ENCODE measurements at places on chromosomes 6 and 20.

DNA sequence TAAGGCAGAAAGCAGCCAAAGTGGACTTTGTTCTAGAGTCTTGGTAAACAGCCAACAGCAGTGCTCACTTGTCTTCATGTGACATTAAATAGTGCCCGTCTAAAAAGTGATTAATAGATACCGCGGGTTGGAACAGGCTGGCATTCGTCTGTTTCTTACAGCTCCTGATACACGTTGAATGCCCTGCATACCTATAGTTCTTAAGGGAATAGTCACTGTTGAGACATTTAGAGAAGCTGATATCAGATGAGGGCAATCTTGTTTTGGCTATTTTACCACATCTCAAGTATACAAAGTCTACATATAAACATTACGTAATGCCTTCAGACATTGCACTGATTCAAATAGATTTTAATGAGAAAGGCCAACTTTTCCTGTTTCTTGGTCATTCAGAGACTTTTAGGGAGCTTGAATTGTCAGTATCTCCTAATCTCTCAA lies 374.9 kb upstream of the FLRT3 start:
- DNase-seq = no peak

- DNase-seq = no peak
These were observed 615.4 kb downstream of the MAFB start for GRCh38 chr20:40073535-40074111.

GRCh38 chr20:64226686-64227580 lies 28.6 kb upstream of the PCMTD2 start:
- no peak for DNase-seq

DNA sequence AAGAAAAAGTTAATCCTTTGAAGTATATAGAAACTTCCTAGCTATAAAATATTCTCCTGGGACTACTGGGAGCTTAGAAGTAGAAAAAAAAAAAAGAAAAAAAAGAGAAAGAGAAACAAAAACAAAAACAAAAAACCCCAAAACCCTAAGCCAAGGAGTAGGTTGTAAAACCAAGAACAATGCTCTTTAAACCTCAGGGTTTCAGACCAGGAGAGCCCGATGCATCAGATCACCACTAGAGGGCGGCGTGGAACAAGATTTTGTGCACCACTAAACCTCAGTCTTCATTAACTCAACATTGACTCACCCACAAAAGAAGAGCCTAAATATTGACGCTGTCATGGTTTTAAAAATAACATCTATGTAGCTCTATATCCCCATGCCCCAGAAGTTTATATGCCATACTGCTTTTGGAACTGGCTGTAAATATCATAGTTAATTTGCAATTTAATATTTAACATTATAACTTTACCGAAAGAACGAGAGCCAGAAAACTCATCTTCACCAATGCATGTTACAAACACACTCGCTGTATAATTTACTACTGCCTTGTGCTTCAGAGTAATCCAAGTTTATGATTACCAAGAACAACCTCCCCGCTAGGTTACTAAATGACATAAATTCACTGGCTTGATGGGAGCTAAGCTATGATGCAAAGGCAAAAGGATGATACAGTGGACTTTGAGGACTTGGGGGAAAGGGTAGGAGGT lies 19.2 kb downstream of the MCUR1 start:
- DNase-seq = peak; percentile 9

- no peak for DNase-seq
These were observed 72.4 kb upstream of the NXT1 start for GRCh38 chr20:23278172-23278571.

GRCh38 chr6:77466055-77466450 lies 2.8 kb upstream of the HTR1B start:
- DNase-seq = no peak

DNA sequence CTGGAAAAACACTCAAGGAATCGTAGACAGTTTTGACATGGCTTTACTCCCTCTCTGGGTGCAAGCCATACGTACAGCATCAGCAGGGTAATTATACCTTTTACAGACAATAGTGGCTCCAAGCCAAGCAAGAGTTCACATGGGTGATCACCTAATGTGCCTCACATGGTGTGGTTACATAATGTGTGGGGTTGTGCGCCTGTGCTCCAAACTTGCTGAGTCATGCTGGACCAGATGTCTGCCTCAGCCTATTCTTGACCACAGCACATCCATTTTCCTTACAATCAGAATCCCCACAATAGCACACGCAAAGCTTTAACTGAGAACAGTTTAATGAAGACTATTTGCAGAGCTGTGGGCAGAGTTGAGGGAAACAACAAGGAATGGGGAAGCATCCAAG lies 74.5 kb downstream of the ALDH8A1 start:
- no peak for DNase-seq

- no peak for DNase-seq
These were observed 25.3 kb downstream of the AAR2 start for GRCh38 chr20:36261389-36262105.

DNA sequence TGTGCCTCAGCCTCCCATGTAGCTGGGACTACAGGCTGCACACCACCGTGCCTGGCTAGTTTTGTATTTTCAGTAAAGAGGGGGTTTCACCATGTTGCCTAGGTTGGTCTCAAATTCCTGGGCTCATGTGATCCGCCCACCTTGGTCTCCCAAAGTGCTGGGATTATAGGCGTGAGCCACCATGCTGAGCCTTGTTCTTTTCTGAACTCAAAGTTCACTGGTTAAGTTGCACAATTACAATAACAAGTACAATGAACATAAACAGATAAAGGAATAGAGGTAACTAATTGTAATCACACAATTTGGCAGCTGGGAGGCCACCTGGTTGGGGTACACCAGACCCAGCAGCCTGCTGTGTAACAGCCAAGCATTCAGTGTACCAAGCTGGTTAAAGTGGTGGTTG lies 6.7 kb downstream of the NUDT3 start:
- no peak for DNase-seq

DNA sequence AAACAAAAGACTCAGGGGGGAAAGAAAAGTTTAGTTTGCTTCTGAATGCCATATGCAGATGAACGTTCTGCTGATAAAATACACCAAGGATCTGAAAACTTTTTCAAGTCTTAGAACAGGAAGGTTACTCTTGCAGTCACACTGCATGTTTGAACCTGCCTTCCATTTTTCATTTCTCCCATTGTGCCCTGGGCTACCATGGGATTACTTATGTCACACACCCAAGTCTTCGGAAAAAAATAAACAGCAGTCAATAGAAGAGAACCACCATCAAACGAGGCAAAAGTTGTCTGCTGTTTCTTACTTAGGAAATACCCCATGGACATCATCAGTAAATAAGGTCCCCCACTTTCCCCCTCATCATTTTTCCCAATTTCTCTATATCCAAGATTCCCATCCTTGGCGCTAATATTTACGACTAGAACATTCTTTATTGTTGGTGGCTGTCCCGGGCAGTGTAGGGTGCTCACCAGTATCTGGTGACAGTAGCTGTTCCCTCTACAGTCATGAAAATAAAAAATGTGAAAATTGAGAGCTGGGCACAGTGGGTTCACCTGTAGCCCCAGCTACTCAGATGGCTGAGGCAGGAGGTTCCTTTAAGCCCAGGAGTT lies 202.5 kb downstream of the BCAS1 start:
- DNase-seq = no peak

DNA sequence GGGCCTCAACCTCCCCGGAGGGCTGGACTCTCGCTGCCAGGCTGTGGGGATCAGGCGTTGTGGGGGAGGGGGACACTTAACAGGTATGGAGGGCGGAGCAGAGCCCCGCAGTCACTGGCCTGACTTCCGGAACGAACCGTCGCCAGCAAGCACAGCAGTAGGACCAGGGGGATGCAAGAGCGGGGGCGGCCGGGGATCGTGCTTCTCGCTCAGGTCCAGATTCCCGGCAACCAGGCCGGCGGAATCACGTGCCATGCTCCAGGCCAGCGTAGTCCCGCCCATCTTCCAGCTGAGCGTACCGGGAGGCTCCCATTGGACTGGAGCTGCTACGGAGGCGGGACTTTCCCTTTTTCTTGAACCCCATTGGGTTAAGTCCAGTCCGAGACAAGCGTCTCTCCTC lies 10.0 kb upstream of the POU5F1 start:
- DNase-seq = no peak

DNA sequence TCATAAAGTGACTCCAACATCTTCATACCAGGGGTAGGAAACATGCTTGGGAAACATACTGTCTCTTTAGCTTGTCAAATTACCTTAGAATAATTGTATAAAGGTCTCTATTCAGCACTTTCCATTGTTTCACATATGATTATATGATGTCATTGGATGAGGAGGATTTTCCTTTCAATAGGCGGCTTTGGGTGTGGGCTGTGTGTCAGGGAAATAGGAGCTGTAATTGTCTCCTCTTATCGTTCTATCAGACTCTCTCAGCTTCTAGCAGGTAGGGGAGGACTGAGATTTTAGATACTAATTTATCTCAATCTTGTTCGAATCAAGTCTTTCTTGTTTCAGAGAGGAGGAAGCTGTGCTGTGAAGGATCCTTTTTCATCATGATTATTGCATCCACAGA lies 179.4 kb upstream of the OLIG3 start:
- DNase-seq = no peak

DNA sequence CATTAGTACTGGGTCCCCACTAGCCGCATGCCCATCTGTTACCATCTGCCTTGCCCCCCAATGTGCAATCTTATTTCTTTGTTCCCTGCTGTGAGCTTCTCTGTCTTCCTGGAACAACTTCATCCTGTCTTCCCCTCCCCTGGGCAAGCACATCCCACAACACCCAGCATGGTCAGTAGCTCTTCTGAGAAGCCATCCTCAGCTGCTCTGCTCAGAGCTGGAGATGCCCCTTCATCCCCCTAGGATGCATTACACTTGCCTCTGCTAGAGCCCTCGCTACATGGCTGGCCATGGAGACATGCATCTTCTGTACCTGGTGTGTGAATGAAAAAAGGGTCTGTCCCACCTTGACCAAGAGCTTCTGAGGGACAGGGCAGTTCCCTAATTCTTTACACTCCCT lies 141.2 kb downstream of the CDC5L start:
- no peak for DNase-seq

GRCh38 chr20:35111141-35111888 lies 18.7 kb upstream of the TRPC4AP start:
- DNase-seq = no peak

- DNase-seq = no peak
These were observed 38.6 kb upstream of the KCNG1 start for GRCh38 chr20:51061418-51062045.

GRCh38 chr6:136737871-136738691 lies 54.2 kb downstream of the MAP3K5 start:
- DNase-seq = no peak

DNA sequence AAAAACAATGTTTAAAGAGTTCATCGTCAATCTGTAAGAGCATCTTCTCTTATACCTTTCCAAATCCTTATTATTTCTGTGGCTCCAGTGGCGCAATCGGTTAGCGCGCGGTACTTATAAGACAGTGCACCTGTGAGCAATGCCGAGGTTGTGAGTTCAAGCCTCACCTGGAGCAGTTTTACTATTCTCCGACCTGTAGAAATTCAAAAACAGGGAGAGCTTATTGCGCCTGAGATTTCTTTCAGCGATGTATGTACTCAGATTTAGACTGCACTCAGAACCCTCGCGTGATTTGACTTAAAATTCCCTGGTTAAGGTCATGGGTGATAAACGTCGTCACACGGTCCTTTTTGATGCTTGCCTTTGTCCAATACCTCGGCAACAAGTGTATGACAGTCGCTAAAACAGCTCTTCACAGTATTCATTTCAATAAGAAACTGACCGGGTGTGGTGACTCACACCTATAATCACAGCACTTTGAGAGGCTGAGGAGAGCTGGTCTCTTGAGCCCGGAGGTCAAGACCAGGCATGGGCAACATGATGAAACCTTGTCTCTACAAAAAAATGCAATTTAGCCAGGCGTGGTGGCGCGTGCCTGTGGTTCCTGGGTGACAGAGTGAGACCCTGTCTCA lies 11.9 kb downstream of the GPX5 start:
- DNase-seq = no peak

- no peak for DNase-seq
These were observed 7.2 kb downstream of the PXDC1 start for GRCh38 chr6:3744211-3744900.

- DNase-seq = no peak
These were observed 160.5 kb downstream of the BACH2 start for GRCh38 chr6:90136176-90136575.

DNA sequence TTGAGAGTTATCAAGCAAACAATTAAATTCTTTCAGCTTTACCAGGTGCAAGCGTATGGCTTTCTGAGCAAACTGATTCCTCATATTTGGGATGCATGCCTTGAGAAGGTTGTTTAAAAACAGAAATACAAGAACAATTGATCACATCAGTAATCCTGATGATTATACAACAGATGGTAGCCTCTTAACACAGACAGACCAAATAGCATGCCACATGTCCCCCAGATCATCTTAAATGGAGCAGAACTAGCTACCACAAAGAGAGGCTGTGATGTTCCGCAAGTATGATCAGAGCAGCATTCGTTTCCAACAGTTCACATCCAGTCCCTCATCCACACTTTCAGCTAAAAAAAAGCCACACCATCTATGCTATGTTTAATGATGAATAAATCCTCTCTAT lies 246.2 kb upstream of the NRSN1 start:
- DNase-seq = no peak

- no peak for DNase-seq
These were observed 228.5 kb downstream of the SLC24A3 start for GRCh38 chr20:19440660-19441527.

- DNase-seq = no peak
These were observed 54.6 kb downstream of the PCSK2 start for GRCh38 chr20:17281478-17281877.

- peak; percentile 4 for DNase-seq
These were observed 1.3 kb downstream of the HINT3 start for GRCh38 chr6:125957845-125958244.

GRCh38 chr6:36686668-36687513 lies 8.4 kb downstream of the CDKN1A start:
- no peak for DNase-seq

DNA sequence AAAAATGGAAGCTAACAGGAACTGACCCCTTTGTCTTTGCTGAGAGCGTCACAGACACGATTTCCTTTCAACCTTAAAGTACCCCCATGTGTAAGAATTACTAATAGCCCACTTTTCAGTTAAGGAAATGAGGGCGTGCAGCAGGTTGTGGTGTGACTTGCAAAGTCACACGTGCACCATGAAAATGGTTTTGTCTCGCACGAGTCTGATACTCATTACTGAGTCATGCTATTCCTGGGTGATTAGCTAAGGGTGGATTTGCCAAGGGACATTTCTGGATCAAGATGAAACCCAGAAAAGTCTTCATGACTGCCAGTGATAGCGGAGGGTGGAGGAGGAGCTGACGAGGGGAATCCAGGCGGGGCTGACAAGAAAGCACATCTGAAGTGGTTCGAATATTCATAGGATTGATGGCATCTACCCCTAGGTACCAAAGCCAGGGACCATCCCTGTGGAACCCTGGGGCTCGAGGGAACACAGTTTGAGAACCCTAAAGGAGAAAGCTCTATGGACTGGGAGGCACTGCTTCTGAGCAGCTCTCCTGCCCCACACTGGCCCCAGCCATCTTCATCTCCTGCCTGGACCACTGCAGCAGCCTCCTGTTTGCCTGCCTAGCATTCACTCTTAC lies 12.1 kb upstream of the NFATC2 start:
- no peak for DNase-seq

- no peak for DNase-seq
These were observed 22.7 kb downstream of the SLC12A5 start for GRCh38 chr20:46051556-46052308.

- DNase-seq = no peak
These were observed 551 bp upstream of the ATP5F1E start for GRCh38 chr20:59032713-59033059.
